Naive thymus-derived CD4-positive, alpha-beta T cell (primary cell): ENCODE measurements at places on chromosomes 11 and 22. TPM values are rescaled to one million over a fixed set of nuclear protein-coding genes. Genes with fewer than 3 reads are reported as not detected.

Gene PRR14L
- total RNA-seq, result 46.9 TPM

Gene HORMAD2
- 0.23 TPM in 1 of 2 replicates, not detected in the other for total RNA-seq

Gene OR8U1
- total RNA-seq, result not detected

Gene CCDC73
- total RNA-seq, result not detected in 2 replicates

Gene PITPNM1
- total RNA-seq, result 132 TPM

Gene OR6T1
- total RNA-seq, result not detected in 2 replicates

Gene CTNND1
- 13.4 TPM for total RNA-seq

Gene OR51B5
- 0.48 TPM for total RNA-seq

Gene NAV2
- 2.2 TPM for total RNA-seq

Gene TTC28
- total RNA-seq, result 4.2 TPM

Gene MS4A4A
- total RNA-seq, result 0.95 TPM

Gene YPEL4
- total RNA-seq, result 2.3 TPM

Gene LRRC10B
- not detected for total RNA-seq

Gene OR8H1
- total RNA-seq, result not detected

Gene PPME1
- 20.2 TPM for total RNA-seq

Gene KRTAP5-1
- not detected in 2 replicates for total RNA-seq

Gene APOL3
- total RNA-seq, result 123 TPM

Gene CNGA4
- 0.32 TPM for total RNA-seq

Gene C22orf15
- 0.81 and 2.2 TPM in 2 replicates for total RNA-seq

Gene EXPH5
- 8.3 TPM for total RNA-seq

Gene SMTNL1
- not detected in 2 replicates for total RNA-seq

Gene CDCA5
- 1.4 TPM for total RNA-seq

Gene JHY
- 4.4 TPM for total RNA-seq

Gene MRPL49
- 62.9 TPM for total RNA-seq

Gene FAM180B
- total RNA-seq, result 0.36 TPM in 1 of 2 replicates, not detected in the other

Gene PAX6
- not detected for total RNA-seq

Gene MRGPRE
- not detected for total RNA-seq

Gene TEX54
- not detected in 2 replicates for total RNA-seq

Gene SMIM38
- total RNA-seq, result 0.73 TPM

Gene LRRC56
- total RNA-seq, result 1.9 and 2.3 TPM in 2 replicates

Gene OR5AP2
- total RNA-seq, result not detected

Gene MMP8
- not detected for total RNA-seq

Gene MRGPRX3
- total RNA-seq, result not detected

Gene ART1
- not detected for total RNA-seq

Gene ZP1
- total RNA-seq, result not detected

Gene FREY1
- 3.4 TPM for total RNA-seq

Gene TUT1
- total RNA-seq, result 54.6 TPM

Gene CST6
- not detected for total RNA-seq

Gene PKDREJ
- not detected for total RNA-seq

Gene PSMC3
- 149 and 158 TPM in 2 replicates for total RNA-seq

Gene KCNC1
- not detected in 2 replicates for total RNA-seq

Gene MS4A7
- 4.1 TPM for total RNA-seq

Gene HEPN1
- not detected for total RNA-seq

Gene ARHGAP42
- not detected for total RNA-seq

Gene SLC7A4
- total RNA-seq, result not detected in 2 replicates

Gene CD3D
- total RNA-seq, result 232 TPM

Gene POU2AF1
- total RNA-seq, result 6.8 and 7.3 TPM in 2 replicates

Gene RIBC2
- total RNA-seq, result not detected

Gene SOX10
- not detected for total RNA-seq

Gene JRKL
- 17.3 TPM for total RNA-seq

Gene ACRV1
- total RNA-seq, result not detected in 2 replicates

Gene OR2AG1
- total RNA-seq, result not detected

Gene ENTHD1
- 0.60 TPM for total RNA-seq
